Effector memory CD8-positive, alpha-beta T cell (primary cell): ENCODE measurements at places on chromosomes 4 and X.

DNA sequence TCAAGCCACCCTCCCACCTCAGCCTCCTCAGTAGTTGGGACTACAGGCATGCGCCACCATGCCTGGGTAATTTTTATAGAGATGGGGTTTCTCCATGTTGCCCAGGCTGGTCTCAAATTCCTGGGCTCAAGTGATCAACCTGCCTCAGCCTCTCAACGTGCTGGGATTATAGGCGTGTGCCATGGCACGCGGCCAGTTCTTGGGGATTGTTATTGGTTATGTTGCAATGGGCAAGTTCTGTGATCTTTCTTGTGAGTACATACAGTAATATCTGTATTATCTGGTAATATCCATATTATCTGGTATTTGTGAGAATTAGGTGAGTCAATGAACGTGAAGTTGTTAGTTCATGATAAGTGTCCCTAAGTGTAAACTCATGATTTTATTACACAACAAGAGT is 90.3 kb upstream of the TBL1X start:
- DNase-seq = no peak

DNA sequence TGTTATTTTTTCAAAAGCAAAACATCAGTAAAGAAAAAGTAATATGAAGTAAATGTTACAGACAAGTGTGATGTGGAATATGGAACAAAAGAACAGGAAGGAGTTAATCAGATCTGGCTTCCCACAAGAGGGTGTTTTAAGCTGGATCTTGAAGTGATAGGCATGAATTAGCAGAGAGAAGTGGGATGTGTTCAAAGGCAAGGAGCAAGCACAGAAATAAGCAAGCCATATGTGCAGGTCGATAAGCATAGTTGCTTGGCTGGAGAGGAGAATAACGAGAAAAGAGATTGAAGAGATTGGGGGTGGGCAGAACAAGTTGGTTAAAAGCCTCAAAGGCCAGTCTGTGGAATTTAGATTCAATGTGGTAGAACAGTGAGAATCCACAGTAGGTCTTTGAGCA is 60.9 kb upstream of the PRPS1 start:
- DNase-seq = no peak

GRCh38 chr4:145076469-145076855 is 21.5 kb downstream of the ANAPC10 start:
- no peak for DNase-seq

DNA sequence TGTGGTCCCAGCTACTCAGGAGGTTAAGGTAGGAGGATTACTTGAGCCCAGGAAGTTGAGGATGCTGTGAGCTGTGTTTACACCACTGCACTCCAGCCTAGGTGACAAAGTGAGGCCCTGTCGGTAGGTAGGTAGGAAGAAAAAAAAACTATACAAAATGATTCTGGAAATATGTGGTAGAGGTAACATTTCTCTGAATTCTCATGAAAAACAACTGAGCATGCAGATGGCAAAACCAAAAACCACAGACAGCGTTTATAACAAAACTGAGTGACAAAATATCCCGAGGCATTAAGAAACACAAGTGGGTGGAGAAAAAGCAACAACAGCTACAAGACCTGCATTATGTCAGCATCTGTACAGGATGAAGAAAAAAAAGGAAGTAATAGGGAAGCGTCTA is 211.7 kb downstream of the DLG3 start:
- DNase-seq = no peak

GRCh38 chr4:129355516-129355915 is 259.6 kb downstream of the C4orf33 start:
- DNase-seq = no peak

DNA sequence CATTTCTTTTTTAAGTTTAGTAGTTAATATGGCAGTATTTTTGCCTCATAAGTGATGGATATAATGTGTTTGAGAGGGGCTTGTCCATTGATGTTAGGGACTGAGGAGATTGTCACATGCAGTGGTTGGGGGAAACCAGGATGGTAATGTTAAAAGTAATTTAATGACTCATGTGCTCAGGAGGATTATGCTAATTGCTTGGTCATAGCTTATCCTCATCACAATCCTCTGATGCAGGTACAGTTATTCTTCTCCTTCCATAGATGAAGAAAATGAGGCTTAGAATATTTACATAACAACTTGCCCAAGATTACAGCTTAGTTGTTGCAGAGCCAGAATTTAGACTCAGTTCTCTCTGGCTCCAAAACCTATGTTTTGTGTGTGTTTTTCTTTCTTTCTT is 94.4 kb upstream of the SCML1 start:
- no peak for DNase-seq

DNA sequence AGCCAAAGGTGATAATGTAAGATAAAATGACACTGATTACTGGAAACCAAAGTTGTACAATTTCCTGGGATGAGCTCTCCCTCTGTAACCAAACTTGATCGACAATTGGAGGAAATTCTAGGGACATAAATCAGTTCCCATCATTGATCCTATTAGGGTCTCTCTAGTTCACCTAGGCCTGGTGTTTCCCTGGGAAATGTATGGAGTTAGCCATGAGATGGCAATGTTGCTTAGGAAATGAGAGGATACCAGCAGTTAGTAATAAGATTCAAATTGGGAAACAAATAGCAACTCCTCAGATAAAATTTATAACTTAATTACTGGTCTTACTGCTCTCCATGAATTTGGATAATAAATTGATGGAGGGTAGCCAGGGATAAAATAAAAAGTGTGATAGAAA is 52.2 kb downstream of the SPATA18 start:
- no peak for DNase-seq

- DNase-seq = no peak
These were observed 196.4 kb upstream of the MAGEB18 start for GRCh38 chrX:25941559-25942250.

DNA sequence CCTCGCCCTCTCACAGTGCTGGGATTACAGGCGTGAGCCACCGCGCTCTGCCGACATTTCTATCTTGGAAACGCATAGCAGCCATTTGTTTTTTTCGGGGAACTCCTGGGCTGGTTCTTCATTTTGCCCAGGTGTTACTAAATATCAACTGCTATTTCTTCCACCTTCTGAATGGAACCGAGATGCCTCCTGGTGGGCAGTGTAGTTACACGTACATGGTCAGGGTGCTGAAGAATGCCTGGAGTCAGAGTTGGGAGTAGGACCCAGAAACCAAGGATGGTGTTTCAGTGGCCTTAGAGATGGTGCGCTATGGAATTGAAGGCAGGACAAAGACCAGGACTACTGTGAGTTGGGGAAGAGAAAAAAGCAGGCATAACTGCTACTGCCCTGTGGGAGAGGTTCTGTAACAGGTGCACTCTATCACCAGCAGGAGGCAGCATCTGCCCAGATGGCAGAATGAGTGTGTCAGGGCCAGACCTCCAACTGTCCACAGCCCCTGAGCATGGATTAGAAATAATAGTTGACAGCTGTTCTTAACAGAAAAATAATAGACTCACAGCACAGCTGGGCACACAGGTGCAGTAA is 81.7 kb downstream of the ZC4H2 start:
- peak; percentile 3 for DNase-seq

DNA sequence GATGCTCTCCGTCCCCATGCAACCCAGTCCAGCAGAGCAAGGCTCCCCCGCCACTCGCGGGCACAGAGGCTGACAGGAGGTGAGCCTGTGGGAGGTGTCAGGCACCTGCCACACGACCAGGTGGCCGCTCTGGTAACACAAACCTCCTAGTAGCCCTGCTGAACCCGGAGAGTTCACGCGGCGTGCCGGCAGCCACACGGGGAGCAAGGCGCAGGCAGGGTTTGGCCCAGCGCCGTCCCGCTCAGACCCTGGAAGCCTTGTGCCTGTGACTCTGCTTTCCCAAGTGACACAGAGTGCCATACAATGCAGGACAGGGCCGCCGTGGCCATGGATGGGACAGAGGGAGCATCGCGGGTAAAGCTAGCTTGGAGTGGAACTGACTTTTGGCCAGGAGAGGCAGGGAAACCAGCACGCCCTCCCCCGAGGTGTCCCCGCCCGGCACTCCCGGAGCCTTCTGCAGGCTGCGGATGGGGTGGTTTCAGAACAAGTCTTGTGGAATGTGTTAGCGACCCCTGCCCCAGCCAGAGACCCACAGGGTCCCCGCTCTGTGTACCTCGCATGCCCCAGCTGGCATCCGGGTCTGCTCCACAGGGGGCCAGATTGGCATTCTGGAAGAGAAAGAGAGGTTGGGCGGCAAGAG is 44.7 kb upstream of the AFAP1 start:
- DNase-seq = no peak

DNA sequence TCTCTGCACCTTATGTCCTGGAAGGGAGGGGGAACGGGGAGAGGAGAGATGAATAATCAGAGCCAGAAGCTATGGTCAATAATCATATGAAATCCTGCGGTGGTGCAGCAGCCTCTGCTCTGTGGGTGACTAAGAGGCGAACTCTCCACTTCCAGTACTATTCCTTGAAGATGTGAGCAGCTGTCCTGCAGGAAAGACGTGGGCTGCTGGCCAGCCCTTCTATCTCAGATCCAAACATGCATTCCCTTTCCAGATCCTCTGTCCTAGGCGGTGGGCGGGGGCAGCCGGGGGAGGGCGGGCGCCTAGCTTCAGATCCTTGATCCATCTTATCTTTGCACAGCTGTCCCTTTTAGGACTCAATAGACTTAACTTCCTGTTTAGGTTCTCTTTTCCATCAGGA is 34.5 kb downstream of the SPINK2 start:
- no peak for DNase-seq

DNA sequence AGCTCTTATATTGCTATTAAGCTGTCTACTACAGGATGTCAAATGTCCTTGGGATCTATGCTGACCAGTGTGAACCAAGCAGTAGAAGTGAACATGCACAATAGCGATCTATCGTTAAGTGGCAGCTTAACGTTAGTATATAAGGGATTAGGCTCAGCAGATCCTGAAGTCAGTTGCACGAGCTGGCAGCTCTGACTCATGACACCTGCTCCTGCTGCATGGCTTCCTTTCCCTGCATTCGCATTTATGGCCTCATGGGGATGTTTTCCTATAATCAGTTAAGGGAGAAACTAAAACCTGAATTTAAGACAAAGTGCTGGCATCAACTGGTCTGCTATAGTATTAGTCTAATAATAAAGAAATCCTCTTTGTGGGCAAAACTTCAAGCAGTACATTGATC is 12.7 kb upstream of the MCUB start:
- DNase-seq = no peak

DNA sequence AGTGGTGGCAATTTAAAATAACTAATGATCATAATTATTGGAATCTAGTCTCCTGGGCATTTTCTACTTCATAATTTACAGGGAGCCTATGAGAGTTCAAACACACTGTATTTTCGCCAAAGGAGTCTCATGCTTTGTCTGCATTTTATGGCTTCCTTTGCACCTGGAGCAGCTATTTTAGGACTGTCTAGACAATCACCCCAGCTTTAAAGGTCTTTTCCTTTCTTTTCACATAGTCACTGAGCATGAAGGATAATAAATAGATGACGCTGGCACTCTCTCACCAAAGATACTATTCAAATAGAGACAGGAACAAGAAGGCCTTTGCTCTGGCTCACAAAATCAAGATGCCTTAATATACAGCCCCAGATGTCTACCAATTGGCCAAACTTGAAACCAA is 43.0 kb downstream of the AMELX start:
- DNase-seq = no peak

- DNase-seq = no peak
These were observed 909 bp upstream of the SLAIN2 start for GRCh38 chr4:48340276-48340964.

DNA sequence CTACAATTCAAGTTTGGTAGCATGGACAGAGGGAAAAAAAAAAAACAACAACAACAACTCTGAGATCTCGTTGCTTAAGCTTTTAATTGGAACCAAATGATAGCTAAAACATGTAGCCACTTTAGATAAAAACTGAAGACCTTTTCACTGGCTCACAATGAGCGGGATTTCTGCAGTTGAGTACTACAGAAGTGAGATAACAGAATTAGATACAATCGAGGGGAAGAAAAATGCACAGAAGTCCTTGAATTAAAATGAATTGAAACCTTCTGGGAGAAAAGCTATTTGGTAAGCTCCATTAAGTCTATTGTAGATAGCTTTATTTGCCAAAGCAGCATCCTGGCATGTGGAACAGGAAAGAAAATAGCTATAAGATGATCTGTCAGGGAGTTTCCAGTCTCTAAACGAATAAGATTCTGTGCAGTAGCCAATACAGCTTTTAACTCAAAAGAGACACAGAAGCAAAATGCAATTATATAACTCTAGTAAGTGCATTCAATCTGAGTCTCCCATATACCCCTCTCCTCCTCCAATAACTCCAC is 248.5 kb downstream of the ENOX2 start:
- DNase-seq = no peak

DNA sequence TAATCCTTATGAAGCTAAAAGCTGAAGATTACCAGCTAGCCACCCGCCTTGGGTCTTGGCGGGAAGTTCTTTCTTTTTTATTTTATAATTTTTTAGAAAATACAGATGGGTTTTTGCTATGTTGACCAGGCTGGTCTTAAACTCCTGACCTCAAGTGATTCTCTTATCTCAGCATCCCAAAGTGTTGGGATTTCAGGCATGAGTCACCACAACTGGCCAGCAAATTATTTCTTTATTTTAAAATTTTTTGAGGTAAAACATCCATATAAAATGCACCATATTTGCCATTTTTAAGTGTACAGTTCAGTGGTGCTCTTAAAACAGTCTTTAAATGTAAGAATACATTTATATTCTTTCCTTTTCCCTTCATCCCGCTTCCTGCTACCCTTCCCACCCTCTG is 40.6 kb upstream of the ANTXR2 start:
- DNase-seq = no peak

- DNase-seq = no peak
These were observed 2.0 kb upstream of the FGB start for GRCh38 chr4:154560824-154561231.

GRCh38 chr4:43337707-43338106 is 445.2 kb downstream of the GRXCR1 start:
- no peak for DNase-seq

GRCh38 chrX:1164322-1165288 is 47.8 kb downstream of the CRLF2 start:
- no peak for DNase-seq

DNA sequence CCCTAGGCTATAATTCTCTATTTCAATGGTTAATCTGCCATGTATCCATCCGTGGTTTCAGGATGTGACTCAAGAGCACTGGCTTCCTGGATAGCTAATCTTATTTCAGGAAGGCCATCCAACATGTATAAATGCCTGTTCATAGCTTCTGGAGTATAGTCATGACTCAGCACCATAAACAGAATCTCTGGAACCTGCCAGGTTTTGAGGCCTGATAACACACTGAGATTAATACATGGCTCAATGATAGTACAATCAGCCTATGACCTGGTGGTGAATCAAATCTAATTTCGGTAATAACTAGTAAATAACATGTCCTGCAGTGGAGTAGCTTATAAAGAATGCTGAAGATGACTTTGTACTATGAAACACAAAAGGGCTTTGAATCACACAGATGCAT is 5.7 kb upstream of the IL13RA2 start:
- no peak for DNase-seq

GRCh38 chr4:185591679-185592141 is 56.4 kb upstream of the PDLIM3 start:
- DNase-seq = no peak

GRCh38 chr4:70559211-70559830 is 32.7 kb upstream of the AMBN start:
- no peak for DNase-seq
